Hypothalamus (tissue), 51 donors: ENCODE measurements at places on chromosomes 13 and 19.

- DNase-seq = no peak
Observed at GRCh38 chr19:4649392-4650047, 10.2 kb downstream of the TNFAIP8L1 start.

GRCh38 chr19:35766571-35767104 is 8.7 kb downstream of the PROSER3 start:
- no peak for DNase-seq

- no peak for DNase-seq
Observed at GRCh38 chr13:113620036-113620796, 35.7 kb downstream of the TFDP1 start.

- no peak for DNase-seq
Observed at GRCh38 chr13:27403203-27403678, 21.2 kb upstream of the GTF3A start.

- DNase-seq = no peak
Observed at GRCh38 chr13:113528101-113528812, 37.7 kb upstream of the DCUN1D2 start.
